ENCODE measurements at places on chromosomes 3 and 15. TPM values are rescaled to one million over a fixed set of nuclear protein-coding genes. Genes with fewer than 3 reads are reported as not detected.

The BTLA gene
- total RNA-seq: 35.7 TPM

The THAP10 gene
- total RNA-seq: not detected

The PAK6 gene
- total RNA-seq: 0.27 TPM

The CDC25A gene
- total RNA-seq: 39.1 TPM

The NTRK3 gene
- total RNA-seq: 0.51 TPM

The ECE2 gene
- total RNA-seq: not detected

The SEMA6D gene
- total RNA-seq: not detected

The GRM2 gene
- total RNA-seq: 0.23 TPM

The TTC21A gene
- 0.55 TPM for total RNA-seq

The ISLR gene
- not detected for total RNA-seq

The GOLGA8H gene
- 0.76 TPM for total RNA-seq

The CYP8B1 gene
- not detected for total RNA-seq

The SACM1L gene
- total RNA-seq: 105 TPM

The FBXW12 gene
- total RNA-seq: 0.14 TPM

- DNase-seq: no peak
These were observed 60.4 kb downstream of the CRYGS start for GRCh38 chr3:186483611-186484340.

DNA sequence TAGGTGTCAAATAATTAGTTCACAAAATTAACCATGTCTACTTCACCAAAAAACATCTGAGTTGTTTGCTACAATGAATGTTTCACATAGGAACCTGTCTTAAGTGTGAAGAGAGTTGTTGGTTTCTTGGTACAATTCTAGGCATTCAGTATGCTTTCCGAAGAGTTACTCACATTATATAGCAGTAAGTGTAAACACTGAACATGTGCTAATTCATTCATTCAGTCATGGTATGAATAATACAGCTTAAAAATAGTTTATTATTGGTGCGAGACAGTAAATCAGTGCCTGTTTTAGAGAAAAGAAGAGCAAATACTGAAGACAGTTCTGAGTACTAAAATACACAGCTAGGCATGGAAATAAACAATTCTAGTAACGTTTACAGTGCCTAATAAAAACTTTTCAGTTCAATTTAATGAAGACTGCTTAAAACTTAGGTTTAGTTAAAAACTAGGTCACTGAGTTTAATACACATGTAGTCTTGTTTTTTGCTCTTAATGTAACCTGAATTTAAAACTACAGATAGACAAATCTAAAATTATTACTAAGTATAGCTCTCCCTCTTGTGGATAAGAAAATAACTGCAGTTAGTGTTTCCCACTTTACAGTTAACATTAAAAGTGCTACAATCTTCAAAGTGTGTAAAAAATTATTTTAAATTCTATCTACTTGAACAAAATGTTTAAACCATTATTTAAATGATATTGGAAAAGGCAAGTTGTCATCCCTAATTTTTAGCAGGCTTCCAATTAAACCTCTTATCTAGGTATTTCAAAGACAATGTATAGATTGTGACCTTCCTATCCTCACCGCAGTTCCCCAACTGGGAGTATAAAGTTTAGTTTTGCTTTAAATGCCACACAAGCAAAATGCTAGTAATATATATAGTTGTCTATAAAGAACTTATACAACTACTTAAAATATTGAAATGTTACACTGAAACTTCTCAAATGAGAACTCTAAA lies 20.1 kb upstream of the ZCWPW2 start:
- DNase-seq: no peak

- no peak for DNase-seq
These were observed 6.8 kb downstream of the ONECUT1 start for GRCh38 chr15:52783191-52783829.

DNA sequence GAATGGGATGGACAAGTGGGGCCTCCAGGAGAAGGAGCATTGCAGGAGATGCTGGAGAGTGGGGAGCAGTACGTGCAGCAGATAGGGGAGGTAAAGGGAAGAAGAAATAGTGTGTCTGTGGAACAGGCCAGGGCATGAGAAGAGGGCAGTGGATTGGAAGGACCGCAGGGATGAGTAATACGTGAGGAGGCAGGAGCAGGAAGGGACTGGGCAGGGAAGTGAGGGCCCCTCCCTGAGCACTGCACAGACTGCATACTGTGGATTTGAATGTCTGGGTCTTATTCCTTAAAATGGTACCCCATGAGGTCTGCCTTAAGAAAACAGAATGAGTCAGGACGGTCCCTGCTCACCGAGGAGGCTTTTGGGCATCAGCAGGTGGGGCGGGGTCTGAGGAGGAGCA lies 210.0 kb upstream of the NDN start:
- no peak for DNase-seq

GRCh38 chr3:59788801-59789200 lies 739.0 kb upstream of the CFAP20DC start:
- DNase-seq: no peak

DNA sequence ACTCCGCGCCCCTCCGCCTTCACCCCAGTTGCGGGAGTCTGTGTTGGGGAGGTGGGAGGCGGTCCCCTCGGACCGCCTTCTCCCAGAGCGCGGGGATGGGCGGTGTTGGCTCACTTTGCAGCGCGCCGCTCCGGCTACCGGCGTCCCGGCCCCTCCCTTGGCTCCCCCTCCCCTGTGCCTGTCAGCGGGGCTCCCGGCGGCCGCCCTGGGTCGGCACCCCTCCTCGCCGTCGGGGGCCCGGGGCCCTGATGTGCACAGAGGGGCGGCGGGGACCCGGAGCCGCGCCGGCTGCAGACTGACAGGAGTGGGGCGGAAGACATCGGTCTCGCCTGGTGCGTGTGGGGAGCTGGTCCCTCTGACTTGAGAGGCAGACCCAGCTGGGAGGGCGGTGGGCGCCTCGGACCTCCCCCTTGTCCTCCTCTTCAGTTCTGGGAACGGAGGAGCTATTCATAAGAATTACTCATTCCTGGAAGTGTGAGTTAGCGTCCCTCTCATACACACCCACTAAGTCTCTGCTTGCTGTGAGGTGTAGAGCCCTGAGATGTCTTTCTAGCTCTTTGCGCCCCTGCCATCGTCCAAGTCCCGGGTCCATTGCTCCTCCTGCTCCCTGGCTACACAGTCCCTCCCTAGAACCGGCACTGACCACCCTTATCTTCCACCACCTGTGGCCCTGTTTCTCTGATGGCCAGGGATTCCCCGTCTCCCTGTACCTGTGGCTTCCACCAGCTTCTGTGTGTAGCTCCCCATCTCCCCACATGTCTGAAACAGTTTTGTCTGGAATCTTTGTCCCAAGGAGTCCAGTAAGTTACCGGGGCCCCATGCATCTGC lies 42.3 kb upstream of the ROPN1 start:
- DNase-seq: peak; percentile 8

DNA sequence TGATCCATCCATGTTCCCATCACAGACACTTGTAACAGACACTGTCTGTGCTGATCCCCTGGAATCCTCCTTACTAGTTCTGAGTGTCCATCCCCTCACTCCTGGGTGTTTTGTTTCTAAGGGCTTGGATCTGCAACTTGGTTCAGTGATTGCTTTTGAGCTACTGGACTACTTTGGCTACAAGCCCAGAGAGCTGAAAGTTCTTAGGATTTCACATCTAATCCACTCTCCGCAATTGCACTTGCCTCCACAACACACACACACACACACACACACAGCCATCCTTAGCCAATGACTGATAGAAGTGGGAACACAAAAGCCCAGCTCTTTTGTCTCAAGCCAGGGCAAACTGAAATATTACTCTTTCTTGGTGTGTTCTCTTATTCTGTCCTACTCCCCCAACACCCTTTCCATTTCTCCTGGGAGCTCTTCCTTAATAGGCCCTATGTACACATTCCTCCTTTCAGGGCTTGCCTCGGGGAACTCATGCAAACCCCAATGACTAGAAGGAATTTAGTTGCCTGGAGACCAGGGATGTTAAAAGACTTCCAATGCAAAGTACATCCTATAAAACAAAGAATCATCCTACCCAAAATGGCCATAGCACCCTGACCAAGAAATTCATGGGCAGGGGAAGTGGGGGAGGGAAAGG lies 206.1 kb upstream of the UBE2E2 start:
- no peak for DNase-seq

DNA sequence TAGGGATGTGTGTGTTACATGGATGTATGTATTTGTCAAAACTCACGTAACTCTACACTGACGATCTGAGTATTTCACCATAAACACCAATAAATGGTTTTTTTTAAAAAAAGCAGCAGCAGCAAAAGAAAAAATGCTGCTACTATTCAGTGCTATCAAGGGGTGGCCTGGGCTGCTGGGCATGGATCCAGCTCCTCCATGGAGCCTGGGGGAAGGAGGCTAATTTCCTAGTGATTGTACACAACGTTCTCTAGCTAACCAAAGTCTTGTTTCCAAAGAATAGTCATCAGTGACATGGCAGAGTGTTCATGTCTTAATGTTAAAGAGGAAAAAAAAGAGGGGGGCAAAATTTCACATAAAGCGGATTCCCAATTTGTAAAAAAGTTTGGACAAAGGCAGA lies 29.0 kb downstream of the POMGNT2 start:
- DNase-seq: no peak

GRCh38 chr15:84570164-84570735 lies 30.6 kb upstream of the ZSCAN2 start:
- peak; percentile 60 for DNase-seq

GRCh38 chr15:73212424-73212823 lies 156.3 kb downstream of the HCN4 start:
- DNase-seq: no peak

DNA sequence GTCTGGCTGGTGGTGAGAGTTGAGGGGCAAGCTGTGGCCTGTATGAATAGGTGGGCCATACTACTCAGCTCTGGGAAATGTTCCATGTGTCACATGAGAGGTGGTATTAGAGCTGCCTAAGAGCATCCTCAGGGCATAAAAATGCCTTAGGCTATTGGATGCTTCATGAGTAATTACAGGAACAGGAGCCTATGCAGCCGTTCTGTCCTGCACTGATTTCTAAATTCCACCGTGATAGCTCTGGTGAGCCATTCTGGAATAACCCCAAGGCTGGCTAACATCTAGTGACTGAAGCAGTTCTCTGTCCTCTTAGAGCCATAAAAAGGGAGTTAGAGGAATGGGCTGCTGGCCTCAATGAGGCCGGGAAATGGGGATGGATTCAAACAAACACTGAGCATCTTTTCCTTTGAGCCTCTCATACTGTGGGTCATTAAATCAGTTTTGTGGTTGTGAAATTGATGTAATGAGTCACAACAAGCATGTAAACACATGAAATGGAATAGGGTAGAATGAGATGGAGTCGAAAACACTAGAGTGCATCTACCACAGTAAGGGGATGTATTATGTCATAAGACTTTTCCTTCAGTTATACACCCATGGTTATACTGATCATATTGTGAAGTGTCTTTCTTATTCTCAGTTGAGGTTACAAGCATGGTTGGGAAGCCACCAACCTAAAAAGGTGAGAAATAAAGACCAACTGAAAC lies 41.0 kb downstream of the DGKG start:
- DNase-seq: no peak

DNA sequence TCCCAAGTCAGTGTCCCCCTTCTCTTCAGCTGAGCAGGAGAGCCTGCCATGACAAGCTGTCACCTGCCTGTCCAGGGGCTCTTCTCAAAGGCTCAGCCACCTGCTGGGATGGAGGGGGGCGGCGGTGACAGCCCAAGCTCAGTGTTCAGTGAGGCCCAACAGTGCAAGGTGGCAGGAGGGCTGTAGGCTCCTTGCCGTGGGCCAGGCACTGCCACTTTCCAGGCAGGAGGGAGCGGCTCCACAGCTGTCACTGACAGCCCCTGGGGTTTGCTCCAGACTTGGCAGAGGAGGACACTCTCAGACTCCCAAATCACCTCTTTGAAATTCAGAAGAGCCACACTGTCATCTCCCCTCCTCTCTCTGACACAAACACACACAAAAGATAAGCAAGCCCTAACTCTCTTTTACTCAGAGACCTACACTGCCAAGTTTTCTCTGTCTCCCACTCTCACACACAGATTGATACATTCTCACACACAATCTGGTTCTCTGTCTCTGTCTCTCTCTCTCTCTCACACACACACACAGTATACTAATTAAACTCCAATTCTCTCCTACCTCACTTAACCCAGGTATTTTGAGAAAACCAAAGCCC lies 443.3 kb downstream of the EPHB1 start:
- no peak for DNase-seq

GRCh38 chr15:66149871-66150270 lies 103.7 kb downstream of the MEGF11 start:
- no peak for DNase-seq

DNA sequence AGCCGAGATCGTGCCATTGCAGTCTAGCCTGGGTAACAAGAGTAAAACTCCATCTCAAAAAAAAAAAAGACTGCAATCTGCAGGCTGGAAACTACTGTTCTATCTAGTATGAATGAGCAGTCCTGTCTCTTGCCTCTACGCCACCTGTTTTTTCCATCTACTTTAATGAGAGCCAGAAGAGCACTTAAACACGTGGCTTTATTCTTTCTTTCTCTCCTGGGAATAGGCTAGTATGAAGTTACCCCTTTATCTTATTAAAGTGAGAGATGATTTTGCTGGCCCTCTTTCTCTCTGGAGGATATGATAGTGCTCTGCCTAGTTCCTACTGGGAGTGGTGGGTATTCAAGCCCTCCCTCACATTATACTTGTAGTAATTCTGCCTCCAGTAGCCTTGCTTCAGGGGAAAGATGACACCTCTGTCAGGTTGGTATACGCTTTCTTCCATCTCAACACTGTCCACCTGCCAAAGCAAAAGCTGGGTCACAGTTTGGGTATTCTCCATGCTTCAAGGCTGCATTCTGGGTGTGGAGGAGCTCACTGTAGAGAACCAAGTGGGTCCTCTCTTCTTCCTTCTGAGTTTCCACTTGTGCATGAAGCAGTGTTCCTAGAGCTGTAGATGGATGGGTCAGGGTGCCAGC lies 17.8 kb downstream of the MAPKBP1 start:
- DNase-seq: no peak

GRCh38 chr3:77081240-77081661 lies 41.4 kb downstream of the ROBO2 start:
- no peak for DNase-seq

- no peak for DNase-seq
These were observed 514.4 kb upstream of the ZNF385D start for GRCh38 chr3:22265403-22265802.

GRCh38 chr3:72899349-72899765 lies 11.5 kb downstream of the GXYLT2 start:
- no peak for DNase-seq

DNA sequence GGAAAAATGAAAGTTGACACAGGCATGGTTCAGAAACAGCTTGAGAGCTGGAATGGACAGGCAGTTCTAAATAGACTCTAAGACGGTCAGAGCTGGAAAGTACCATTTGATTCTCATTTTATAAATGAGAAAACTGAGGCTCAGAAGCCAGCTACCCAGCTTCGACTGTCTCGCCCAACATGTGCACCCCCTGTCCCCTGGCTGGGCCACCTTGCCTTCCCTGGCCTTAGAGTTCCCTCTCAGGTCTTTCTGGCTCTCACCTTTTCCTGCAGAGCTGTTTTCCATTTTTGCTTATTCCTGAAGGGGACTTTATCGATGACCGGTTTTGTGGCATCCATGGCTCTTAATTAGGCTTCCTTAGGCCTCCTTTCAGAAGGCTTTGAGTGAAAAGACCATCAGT lies 17.3 kb upstream of the DOCK3 start:
- DNase-seq: no peak

- DNase-seq: no peak
These were observed 62.5 kb upstream of the GBE1 start for GRCh38 chr3:81823882-81824395.

GRCh38 chr3:26715431-26715830 lies 92.9 kb downstream of the LRRC3B start:
- no peak for DNase-seq

GRCh38 chr15:85578941-85579701 lies 198.7 kb downstream of the AKAP13 start:
- DNase-seq: no peak

- DNase-seq: no peak
These were observed 158.8 kb downstream of the CLSTN2 start for GRCh38 chr3:140093742-140094141.
